ENCODE measurements at places on chromosomes 4 and X.

DNA sequence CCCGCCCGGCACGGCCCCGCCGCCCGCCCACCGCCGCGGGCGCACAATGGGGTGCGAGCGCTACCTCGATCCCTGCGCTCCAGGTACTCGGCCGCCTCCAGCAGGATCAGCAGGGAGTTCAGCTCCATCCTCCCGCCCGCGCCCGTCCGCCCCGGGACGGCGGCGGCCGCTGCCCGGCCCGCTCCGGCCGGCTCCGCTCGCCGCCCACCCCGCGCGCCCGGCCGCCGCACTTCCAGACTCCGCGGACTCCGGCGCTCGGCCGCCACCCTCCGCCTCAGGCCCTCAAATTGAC lies at the start of gene MXD4:
Gene MXD4 (minus strand): TSS at position 257 of the 292 bp plus-strand sequence. CDS start 129 bp downstream, at position 128.
- no peak for DNase-seq

DNA sequence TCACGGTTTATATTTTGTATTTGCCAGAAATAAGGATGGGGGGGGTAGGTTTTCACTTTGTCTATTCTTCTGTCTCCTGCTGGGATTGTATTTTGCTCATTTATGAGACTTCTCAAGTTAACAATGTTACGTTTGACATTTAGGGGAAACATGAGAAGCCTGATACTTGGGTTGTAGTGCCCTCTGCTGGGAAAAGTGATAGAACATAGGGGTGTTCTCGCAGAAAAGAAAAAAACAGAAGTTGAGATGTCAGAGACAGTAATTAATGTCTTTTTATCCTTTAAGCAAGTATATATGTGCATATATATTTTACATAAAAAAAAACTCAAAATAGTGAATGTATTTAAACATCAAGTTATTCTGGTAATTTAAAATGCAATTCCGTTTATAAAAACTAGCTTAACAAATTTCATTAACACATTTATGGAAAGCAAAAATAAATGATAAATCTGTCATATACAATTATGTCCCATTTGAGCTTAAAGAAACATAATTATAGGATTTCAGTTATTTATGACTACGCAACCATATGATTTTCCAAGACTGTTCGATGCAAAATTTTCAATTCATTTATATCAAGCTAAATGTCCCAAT lies 46.0 kb upstream of the TMPRSS11F start:
- peak; percentile 6 for DNase-seq

- no peak for DNase-seq
Measured at GRCh38 chr4:113404841-113405240, 355.4 kb downstream of the ANK2 start.

DNA sequence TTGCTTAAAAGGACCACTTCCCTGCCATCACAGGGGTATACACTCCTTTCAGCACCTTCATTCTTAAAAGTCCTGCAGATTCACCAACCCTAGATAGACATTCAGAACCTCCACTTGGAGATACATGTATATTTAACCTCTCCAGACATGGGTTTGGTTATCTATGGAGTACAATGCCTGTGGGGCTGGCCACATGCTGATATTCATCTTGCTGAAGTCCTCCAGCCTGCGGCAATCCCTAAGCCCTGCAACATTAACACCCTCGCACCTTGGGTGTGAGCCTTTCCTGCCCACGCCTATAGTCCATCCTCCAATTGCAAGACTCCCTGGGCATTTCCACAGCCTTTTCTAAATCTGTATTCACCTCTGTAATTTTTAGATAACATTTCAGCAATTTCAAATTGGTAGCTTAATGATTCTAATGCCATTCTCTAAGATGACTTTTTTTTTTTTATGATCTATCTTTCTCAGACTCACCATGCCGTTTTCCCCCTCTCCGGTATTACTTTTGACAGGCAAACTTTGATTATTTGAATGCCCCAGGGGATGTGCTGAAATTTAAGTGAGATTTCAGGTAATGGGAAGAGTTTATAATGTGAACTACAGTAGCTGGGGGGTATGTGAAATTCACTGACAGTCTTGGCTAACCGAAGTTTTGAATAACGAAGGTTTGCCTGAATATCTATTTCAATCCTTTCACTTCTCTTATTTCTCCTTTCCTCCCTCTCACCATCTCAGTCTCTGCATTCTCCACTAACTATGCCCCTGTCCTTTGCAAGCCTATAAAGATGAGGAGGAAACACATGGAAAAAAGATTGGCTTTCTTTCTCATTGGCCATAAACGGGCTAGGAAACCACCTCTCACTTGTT lies 24.1 kb downstream of the CCDC149 start:
- DNase-seq, result no peak

- DNase-seq, result peak; percentile 64
Measured at GRCh38 chr4:143184217-143184502, 557 bp upstream of the USP38 start.

DNA sequence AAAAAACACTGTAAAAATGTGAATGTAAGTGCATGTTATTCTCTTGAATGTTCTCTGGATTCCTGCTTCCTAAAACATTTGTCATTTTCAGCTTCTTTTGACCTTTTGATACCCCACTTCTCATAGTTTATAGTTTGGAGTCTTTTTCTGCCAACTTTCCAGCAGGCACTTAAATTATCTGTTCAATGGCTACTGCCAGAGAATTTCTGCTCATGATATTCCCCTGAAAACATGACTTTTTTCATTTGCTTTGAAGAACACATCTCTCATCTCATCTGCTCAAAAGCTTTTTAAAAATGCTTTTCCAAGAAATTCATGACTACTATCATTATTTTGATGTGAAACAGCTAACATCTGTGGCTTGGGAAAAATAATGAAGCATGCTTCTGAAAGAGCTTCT lies 269.7 kb upstream of the PCDH7 start:
- DNase-seq, result no peak

GRCh38 chr4:86013621-86014020 lies 346.2 kb downstream of the MAPK10 start:
- DNase-seq, result no peak

GRCh38 chr4:48122756-48123155 lies 11.3 kb downstream of the TXK start:
- DNase-seq, result no peak

GRCh38 chr4:104420766-104421165 lies 73.9 kb downstream of the CXXC4 start:
- no peak for DNase-seq

GRCh38 chrX:81367291-81367690 lies 165.4 kb downstream of the SH3BGRL start:
- no peak for DNase-seq

GRCh38 chrX:142156567-142156966 lies 48.5 kb downstream of the MAGEC2 start:
- no peak for DNase-seq
